D721Med (cell line): ENCODE measurements at places on chromosomes 3 and 15.

DNA sequence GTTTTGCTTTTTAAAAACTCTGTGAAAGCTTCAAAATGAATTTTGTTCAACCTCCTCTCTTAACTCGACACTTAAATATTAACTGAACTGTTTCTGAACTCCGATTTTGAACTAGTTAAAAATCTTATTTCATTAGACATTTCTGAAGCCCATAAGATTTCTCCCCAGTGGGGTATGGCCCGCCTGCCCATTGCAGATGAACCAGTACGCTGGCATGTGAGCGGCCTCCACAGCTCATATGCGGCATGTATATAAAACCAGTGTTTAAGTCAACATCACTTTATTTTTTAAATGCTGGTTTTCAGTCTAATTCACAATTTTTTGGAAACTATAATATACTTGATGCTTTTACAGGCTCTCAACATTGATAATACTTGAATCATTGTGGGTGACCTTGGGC, 50.2 kb downstream of the CPN2 start:
- DNase-seq: no peak

DNA sequence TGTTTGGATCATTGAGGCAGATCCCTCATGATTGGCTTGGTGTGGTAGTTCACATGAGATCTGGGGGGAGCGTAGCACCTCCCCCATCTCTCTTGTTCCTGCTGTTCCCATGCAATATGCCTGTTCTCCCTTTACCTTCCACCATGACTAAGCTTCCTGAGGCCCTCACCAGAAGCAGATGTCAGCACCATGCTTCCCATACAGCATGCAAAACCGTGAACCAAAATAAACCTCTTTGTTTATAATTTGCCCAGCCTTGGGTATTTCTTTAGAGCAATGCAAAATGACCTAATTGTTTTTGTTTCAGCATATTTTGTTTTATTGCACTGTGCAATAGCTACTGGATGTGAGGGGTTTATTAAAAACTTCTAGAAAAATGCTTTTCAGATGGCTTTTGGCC, 56.6 kb upstream of the CHST2 start:
- DNase-seq: no peak

DNA sequence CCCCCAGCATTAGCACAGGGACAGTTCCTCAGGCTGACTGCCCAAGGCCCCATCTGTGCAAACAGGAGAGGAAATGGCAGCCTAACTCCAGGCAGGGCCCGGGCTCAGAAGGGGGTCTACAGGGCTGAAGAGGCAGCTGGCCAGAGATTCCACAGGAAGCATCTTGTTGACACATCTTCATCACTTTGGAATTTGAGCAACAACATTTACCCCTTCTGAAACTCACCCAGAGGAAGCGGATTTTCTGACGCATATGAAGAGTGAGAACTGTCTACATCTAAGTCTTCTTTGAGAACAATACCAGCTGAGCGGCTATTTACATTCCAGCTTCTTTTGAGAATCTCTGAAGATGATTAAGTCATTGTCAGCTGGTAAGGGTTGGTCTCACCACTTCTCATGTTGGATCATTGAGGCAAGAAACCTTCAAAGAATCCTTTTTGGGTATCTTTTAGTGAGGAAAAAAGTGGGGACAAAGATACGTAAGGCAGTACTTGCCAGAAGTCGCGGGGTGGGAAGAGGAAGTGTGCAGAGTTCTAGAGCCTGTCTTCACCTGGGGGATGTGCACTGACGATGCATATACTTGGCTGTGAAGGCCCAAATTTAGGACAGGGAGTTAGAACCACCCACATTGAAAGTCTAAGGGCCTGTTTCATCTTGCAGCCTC, 25.4 kb upstream of the SRP14 start:
- DNase-seq: no peak

- DNase-seq: no peak
Observed at GRCh38 chr3:156353563-156353962, 201.4 kb downstream of the SSR3 start.

GRCh38 chr15:68419301-68420175, 12.4 kb downstream of the ITGA11 start:
- no peak for DNase-seq

GRCh38 chr3:122493296-122493695, 21.4 kb downstream of the KPNA1 start:
- DNase-seq: no peak

- DNase-seq: no peak
Observed at GRCh38 chr3:88031642-88032077, 27.1 kb downstream of the CGGBP1 start.

GRCh38 chr3:56257826-56258225, 210.4 kb downstream of the ERC2 start:
- DNase-seq: no peak

- no peak for DNase-seq
Observed at GRCh38 chr3:104396974-104397669, 969.6 kb upstream of the ALCAM start.

DNA sequence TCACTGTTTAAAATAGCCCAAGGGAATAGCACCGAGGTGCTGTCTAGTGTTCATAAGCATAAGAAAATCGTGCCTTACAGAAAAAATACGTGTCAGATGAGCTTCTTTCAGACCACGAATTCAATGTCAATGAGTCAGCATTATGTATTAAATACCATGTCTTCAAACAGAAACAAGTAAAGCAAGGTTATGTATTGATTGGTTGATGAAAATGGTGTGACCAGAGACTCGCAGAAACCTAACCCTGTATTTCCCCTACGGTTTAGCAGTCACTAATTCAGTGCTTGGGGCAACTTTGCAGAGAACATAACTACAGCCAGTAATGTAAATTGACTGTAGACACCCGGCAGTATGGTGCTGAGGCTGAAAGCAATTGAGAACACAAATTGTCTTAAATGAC, 307.7 kb downstream of the IL5RA start:
- DNase-seq: no peak

DNA sequence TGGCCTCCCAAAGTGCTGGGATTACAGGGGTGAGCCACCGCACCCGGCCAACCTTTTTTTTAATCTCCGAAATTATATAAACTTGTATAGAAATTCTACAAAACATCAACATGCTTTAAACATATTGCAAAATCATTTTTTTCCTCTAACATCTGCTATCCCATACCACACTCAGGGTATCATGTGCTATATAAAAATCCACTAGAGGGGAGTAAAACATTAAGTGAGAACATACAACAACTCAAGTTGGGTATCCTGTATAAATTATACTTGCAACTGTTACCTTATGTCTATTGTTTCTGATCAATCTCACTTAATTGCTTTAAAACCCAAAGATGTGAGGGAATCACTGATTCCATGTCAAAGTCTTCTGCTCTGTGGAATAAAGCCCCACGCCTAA, 71.9 kb upstream of the FBN1 start:
- no peak for DNase-seq

- no peak for DNase-seq
Observed at GRCh38 chr3:59518283-59519055, 468.6 kb upstream of the CFAP20DC start.

DNA sequence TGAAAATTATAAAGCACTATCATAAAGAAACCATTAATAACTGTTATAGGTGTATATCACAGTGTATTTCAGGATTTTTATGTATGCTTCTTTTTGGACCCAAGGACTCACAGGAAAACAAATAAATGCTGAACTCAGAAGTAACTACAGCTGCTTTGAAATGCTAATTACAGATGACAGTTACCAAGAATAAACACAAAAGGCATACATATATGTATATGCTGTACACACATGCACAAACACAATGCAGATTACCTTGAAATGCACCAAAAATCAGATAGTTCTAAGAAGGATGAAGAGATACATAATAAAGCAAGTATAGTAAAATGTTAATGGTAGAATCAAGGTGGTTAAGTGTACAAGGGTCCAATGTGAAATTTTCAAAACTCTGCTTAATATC, 52.2 kb downstream of the ZNF280D start:
- no peak for DNase-seq

DNA sequence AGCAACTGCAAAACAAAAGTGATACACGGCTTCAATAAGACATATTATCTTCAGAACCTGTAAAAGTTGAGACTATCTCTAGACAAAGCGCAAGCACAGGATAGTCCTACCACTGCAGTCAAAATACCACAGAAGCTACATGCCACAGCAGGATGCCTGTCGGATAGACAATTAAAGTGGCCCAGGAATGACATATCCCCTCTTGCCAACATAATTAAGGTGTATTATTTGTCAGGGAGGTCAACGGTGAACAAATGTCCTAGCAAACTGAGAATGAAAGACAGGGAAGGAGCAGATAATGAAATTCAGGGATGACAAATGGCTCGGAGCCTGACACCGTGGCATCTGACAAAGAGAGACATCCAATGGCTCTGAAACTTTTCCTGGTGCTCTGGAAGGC, 185.7 kb downstream of the MECOM start:
- no peak for DNase-seq

DNA sequence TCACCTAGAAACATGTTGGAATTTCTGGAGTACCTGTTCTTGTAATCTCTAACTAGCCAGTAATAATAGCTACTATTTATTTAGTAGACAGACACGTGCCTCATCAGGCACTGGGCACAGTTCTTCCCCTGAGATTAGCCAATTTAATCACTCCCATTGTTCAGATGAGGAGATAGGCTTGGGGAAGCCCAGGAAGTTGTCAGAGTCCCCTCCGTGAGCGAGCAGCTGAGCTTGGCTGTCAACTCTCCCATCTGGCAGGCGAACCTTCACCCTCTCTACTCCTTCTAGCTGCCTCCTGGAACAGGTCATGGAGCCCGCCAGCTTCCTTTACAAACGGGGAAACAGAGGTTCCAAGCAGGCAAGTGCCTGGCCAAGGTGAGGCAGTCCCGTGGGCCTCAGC, 31.1 kb upstream of the FGD5 start:
- DNase-seq: no peak

- no peak for DNase-seq
Observed at GRCh38 chr15:41817781-41818180, 10.1 kb upstream of the JMJD7 start.

DNA sequence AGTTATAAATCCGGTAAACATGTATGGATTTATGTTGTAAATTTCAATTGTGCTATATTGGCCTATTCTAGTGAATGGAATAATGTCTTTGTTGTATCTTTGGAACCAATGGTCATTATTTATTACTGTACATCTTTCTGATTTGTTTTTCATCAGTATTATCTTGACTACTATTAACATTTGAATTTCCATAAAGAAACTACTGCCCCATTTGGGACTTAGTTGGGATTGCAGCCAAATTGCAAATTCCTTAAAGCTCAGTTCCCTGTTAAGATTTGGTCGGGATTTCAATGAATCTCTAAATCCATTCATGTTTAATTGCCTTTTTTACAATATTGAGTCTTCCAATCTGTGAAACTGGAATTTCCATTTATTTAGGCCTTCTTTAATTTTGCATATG, 822.4 kb upstream of the CADM2 start:
- DNase-seq: no peak

DNA sequence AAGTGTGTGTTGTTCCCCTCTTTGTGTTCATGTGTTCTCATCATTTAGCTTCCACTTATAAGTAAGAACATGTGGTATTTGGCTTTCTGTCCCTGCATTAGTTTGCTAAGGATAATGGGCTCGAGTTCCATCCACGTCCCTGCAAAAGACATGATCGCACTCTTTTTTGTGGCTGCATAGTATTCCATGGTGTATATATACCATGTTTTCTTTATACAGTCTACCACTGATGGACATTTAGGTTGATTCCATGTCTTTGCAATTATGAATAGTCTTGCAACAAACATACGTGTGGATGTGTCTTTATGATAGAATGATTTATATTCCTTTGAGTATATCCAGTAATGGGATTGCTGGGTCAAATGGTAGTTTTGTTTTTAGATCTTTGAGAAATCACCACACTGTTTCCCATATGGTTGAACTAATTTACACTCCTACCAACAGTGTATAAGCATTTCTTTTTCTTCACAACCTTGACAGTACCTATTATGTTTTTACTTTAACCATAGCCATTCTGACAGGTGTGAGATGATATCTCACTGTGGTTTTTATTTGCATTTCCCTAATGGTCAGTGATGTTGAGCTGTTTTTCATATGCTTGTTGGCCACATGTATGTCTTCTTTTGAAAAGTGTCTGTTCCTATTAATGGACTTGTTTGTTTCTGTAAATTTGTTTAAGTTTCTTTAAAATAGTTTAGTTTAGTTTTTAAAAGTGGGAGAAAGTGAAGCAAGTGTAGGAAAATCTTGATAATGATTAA, 21.9 kb upstream of the SLC30A4 start:
- no peak for DNase-seq

DNA sequence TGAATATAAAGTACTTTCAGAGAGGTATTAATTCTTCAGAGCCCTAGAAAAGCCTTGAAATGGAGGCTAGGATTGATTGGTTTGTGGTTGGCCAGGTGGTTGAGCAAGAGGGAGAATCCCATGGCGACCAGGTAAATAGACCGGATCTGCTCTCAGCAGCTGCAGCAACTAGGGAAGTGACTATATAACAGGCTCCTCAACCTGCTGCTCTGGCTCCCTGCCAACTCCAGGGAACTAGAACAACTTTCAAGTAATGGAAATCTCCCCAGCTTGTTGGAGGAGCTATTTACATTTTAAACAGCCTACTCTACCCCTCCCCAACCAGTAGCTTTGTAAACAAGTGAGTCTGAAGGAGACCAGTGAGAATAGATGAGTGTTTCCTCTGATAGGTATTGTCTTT, 121.8 kb upstream of the CADM2 start:
- no peak for DNase-seq

DNA sequence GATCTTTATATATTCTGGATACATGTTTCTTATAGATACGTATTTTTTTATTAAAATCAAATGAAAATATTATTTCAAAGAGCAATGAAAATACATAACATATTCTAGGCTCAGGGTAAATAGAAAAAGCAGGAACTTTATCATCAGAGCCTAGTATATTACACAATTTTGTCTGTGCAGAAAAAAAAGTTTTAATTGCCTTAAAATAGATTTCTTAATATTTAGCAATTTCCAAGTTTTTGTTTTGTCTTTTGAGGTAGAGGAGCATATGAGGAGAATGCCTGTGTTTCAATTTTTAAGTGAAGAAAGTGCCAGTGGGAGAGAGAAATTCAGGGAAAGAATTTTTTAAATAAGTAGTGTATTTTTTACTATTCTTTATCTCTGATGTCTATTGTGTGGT, 10.5 kb downstream of the CAPN7 start:
- no peak for DNase-seq

DNA sequence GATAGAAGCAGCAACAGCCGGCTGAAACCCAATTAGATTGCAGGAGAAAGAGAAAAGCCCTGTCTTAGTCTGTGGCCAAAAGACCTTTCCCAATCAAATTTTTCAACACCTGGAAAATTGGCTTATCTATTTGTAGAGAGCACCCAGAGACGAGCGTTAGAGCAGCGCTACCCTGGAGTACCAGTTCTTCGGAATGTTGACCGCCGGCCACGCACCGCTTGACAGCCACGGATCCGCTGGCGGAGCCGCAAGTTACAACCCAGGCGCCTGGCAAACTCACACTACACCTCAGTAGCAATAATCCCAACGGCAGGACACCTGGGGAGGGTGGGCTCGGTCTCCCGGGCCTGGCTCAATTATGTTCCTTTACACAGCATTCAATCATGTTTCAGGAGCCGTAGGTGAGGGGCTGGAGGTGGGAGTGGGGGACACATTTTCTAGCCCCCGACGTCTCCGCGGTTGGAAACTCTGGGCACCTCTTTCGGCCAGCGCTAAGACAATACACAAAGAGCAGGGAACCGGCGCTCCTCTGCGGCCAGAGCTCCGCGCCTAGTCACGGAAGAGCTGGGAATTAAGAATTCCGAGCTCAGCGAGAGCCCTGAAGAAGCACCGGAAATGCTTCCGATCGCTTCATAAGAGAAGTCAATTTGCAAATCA, 1.2 kb downstream of the MB21D2 start:
- DNase-seq: no peak

- no peak for DNase-seq
Observed at GRCh38 chr3:171481011-171481410, 20.8 kb upstream of the TNIK start.

GRCh38 chr3:161413127-161413854, 42.0 kb upstream of the SPTSSB start:
- DNase-seq: no peak
